ENCODE measurements at places on chromosomes 2 and 18. TPM values are rescaled to one million over a fixed set of nuclear protein-coding genes. Genes with fewer than 3 reads are reported as not detected.

Gene SH3RF3
- total RNA-seq = 6.3 TPM

Gene KIDINS220
- 259 TPM for total RNA-seq

Gene ALKAL2
- 6.8 TPM for total RNA-seq

Gene NDUFAF7
- 41.9 TPM for total RNA-seq

Gene TXNL4A
- total RNA-seq = 26.2 TPM

Gene AQP12A
- not detected for total RNA-seq

Gene CFC1
- 0.55 TPM for total RNA-seq

Gene FIGLA
- total RNA-seq = 1.8 TPM

Gene KIAA1328
- 37.8 TPM for total RNA-seq

Gene EPB41L3
- 103 TPM for total RNA-seq

Gene PAIP2B
- total RNA-seq = 20.4 TPM

Gene FNDC4
- 13.7 TPM for total RNA-seq

Gene HJURP
- 9.8 TPM for total RNA-seq

Gene CDH19
- total RNA-seq = 9.6 TPM
